Activated T-helper 17 cell treated with anti-CD3 and anti-CD28 coated beads, Interleukin-2, amount 50 U/mL, for 72 hours (primary cell): ENCODE measurements at places on chromosomes 3 and 15. TPM values are rescaled to one million over a fixed set of nuclear protein-coding genes. Genes with fewer than 3 reads are reported as not detected.

Gene PLSCR5
- not detected for total RNA-seq

Gene KNG1
- total RNA-seq, result not detected

Gene PLA2G4E
- total RNA-seq, result not detected

Gene ITPKA
- 3.5 TPM for total RNA-seq

Gene CACNA2D2
- 5.0 TPM for total RNA-seq

Gene BSN
- total RNA-seq, result 0.13 TPM

Gene WDR93
- 0.19 TPM for total RNA-seq

Gene ACSBG1
- not detected for total RNA-seq

Gene NMB
- 7.8 TPM for total RNA-seq
